ENCODE measurements at places on chromosomes 2 and 18.

DNA sequence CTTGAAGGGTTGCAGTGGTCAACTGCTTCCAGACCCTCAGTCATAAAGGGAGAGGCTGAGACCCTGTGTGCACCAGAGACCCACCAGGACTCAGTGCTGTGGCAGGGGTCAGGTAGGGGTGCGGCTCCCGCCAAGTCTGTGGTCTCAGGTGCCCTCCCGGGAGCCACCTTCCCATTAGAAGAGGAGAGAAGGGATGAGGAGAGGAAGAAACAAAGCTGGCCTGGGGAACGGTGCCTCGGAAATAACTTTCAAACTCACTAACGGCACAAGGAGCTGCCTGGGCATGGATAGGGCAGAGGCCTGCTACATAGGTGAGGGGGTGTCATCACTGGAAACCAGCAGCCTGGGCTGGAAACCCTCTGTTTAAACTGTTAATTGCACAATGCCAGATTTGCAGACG, 84.9 kb downstream of the TPO start:
- DNase-seq, result no peak

DNA sequence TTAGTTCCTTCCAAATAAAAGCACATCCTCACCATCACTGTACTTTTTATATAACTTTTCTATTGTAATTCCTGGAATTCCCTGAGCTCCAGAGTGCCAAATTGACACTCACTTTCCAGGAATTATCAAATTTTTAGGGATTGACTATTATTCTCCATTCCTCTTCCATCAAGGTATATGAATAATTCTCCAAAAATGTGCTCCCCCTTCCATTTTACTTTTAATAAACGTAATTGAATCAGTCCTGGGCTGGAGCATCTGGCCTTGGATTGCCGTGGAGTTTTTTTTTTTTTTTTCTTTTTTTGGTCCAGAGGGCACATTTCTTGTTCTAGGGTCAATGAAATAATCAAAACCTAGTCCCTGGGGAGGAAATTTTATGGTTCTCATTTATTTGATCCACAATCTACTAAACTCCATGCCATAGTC, 304.3 kb downstream of the CDCA7 start:
- no peak for DNase-seq

DNA sequence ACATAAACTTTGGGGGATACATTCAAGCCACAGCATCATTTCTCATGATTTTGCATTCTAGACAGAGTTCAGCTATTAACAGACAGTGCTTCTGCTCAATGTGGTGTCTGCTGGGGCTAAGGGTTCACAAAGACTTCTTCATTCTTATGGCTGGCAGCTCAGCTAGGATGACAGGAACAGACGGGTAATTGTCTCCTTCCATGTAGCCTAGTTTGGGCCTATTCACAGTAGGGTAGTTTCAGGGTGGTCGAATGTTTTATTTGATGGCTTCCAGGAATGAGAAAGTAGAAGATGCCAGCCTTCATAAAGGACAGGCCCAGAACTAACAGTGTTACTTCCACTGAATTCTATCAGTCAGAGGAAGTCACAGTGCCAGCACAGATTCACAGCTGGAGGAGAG, 26.0 kb upstream of the BCL2L11 start:
- no peak for DNase-seq

DNA sequence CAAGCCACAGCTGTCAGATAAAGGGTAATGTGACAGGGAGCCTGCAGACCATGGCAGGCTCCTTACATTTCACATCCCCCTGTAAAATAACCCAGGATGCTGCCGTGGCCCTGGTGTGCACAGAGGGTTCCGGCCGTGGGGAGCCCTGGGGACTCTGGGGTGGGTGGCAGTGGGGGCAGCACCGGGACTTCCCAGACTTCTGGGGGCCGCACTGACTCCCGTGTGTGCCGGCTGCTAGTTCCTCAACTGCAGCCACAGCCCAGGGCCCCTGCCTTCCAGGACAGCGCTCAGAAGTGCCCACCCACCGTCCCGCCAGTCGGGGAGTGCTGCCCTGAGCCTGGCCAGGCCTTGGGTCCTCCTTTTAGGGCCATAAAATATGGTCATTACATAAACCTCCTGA, 56.5 kb downstream of the CIB4 start:
- no peak for DNase-seq

- no peak for DNase-seq
These were observed 613.2 kb upstream of the ACVR2A start for GRCh38 chr2:147231607-147232006.
